ENCODE measurements at places on chromosomes 13 and 19. TPM values are rescaled to one million over a fixed set of nuclear protein-coding genes. Genes with fewer than 3 reads are reported as not detected.
A peak's percentile ranks its signal among the peaks of the same experiment; 100 is the strongest.

Gene PRRG2
- total RNA-seq = 9.5 TPM

Gene SLC44A2
- total RNA-seq = 13.1 TPM

Gene ELSPBP1
- not detected for total RNA-seq

Gene YJU2
- total RNA-seq = 42.0 TPM

Gene RASIP1
- total RNA-seq = not detected

Gene B9D2
- total RNA-seq = 35.0 TPM

Gene CNN1
- not detected for total RNA-seq

Gene FLT1
- total RNA-seq = not detected

Gene FAM83E
- not detected for total RNA-seq

Gene RNASEH2B
- 153 TPM for total RNA-seq

Gene RPS19
- 5,241 TPM for total RNA-seq

Gene CCNA1
- total RNA-seq = 8.1 TPM

Gene TNFSF13B
- total RNA-seq = 9.5 TPM

Gene SIGLEC14
- not detected for total RNA-seq

- no peak for DNase-seq
Observed at GRCh38 chr19:11931513-11931912, 6.6 kb downstream of the ZNF700 start.

GRCh38 chr19:3690551-3691371, 9.5 kb downstream of the PIP5K1C start:
- DNase-seq = no peak

DNA sequence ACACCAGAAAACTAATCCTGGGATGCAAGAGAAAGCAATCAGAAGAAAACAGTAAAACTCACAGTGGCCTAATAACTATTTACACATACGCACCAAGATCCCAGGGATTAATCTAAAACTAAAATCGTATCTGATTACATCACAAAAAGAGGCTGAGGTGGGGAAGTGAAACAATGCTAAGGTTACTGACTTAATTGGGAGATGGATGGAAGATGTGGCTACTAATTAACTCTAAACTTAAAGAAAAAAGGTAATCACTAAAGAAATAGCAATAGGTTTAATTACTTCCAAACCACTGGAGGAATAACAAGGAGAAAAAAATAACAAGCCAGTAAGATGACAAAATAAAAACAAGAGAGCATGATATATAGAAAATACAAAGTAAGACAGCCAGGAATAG, 50.4 kb downstream of the NUFIP1 start:
- DNase-seq = no peak

DNA sequence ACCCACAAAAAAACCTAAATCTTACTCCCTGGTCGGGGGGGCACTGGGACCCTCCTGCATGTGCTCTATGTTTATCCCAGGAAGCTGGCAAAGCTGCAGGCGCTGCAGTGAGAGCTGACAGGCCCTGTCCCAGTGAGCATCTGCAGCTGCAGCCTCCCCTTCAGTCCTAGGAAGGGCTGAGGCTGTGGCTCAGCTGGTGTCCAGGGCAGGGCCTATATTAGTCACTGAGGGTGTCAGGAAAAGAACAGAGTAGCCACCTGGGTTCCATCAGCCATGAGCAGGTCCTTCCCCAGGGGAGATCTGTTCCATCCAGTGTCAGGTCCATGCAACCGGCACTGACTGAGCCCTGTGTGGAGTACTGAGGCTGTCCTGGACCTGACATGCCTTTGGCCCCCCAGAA, 120.5 kb downstream of the TNFRSF19 start:
- no peak for DNase-seq

- DNase-seq = no peak
Observed at GRCh38 chr13:41327994-41328790, 17.1 kb downstream of the NAA16 start.

- no peak for DNase-seq
Observed at GRCh38 chr13:36965767-36966166, 33.4 kb downstream of the ALG5 start.

GRCh38 chr13:105612541-105612940, 922.9 kb downstream of the EFNB2 start:
- DNase-seq = no peak

DNA sequence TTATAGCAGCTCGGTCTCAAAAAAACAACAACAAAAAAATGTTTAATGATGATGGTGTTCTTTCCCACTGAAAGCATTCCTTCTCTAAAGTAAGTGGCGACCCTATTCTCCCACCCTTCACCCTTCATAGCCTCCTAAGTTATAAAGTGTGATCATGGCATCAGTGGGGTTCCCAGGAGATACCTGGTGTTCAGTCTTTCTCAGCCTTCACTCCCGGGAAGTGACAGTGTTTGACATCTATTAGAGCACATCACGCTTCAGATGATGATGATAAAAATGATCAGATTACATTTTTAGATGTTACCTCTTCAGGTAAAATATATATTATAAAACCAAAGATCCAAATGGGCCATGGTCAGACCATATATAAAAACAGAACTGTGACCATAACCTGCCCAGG, 51.0 kb downstream of the TGDS start:
- no peak for DNase-seq

GRCh38 chr13:91078093-91078679, 269.3 kb upstream of the MIR17HG start:
- peak; percentile 7 for DNase-seq

GRCh38 chr13:27982361-27982760, 6.1 kb downstream of the URAD start:
- DNase-seq = no peak

DNA sequence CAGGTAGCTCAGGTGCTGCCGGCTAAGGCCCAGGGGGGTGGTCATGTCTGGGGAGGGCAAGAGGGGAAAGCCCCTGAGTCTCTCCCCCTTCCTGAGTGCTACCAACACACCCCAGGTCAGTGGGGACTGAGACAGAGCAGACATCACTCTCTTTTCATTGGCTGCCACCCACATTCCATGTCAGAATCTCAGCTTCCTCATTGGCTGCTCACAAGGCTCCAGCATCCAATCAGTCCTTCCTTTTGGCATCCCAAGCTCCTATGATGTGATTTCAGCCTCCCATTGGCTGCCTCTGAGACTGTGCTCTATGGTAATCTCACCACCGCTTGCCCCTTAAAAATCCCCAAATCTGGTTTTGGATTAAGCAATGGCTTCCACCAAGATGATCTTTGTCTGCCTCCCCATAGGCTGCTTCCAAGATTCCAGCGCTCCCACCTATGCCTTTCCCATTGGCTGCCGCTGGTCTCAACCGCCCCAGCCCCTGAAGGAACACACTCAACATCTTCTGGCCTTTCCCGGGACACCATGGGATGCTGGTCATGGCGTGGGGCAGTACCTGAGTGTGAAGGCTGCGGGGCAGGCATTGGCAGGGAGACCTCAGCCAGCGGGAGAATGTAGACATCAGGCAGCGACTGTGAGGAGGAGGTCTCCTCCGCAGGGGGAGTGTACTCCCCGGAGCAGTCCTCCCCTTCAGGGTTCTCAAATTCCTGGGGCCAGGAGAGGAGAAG, 2.0 kb downstream of the LMTK3 start:
- DNase-seq = no peak

DNA sequence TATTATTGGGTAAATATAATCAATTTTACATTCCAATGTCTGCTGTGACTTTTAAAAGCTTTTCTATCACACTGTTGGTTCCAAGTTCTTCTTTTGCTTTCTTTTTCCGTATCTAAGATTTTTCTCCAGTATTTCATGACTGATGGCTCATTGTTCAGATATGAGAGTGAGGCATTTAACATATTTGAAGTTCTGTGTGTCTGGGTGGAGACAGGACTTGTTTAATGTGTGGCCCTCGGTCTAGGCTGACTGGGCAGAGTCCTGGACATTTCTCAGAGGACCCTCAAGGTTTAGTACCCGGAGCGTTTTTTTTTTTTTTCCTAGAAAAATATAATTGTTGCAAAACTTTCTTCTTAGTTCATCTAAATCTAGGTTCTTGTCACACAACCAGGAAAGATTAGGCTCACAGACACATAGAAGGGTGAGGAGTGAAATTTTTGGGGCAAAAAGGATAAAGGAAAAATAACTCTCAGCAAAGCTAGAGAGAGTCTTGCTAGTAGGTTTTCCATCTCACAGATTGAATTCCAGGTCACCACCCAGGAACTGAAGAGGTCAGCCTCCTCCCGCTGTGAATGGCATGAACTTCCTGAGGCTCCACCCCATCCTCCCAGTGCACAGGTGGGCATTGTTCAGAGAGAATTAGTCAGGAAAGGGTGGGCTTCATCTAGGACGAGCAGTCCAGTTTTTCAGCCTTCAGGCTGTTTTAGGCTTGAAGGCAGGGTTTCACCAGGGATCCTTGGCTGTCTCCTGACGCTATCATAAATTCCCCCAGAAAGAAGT, 1002.4 kb upstream of the PCDH9 start:
- no peak for DNase-seq

DNA sequence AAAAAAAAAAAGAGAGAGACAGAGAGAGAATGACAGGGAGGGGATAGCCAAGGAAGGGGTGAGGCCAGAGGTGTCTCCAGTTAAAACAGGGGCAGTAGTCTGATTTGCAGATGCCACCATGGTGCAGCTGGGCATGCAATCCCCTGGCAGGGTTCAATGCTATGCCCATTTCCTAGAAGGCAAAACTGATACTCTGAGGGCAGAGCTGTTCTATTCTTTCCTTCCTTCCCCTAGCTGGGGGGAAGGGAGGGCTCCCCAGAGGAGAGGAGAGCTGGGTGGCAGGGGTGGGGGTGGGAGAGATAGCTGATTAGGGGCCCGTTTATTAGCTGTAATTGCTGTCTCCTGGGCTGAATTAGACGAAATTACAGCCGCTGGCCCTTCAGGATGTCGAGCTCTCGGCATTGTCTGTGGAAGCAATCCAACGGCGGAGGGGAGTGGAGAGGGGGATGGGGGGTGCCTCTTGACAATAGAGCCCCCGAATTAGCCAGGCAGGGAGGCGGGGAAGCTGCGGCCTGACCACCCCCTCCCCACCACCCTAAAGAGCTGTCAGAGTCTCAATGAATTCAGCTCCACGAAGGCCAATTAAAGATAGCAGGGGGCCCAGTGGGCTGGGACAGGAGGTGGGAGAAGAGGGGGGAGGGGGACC, 14.4 kb upstream of the DPP9 start:
- DNase-seq = no peak

DNA sequence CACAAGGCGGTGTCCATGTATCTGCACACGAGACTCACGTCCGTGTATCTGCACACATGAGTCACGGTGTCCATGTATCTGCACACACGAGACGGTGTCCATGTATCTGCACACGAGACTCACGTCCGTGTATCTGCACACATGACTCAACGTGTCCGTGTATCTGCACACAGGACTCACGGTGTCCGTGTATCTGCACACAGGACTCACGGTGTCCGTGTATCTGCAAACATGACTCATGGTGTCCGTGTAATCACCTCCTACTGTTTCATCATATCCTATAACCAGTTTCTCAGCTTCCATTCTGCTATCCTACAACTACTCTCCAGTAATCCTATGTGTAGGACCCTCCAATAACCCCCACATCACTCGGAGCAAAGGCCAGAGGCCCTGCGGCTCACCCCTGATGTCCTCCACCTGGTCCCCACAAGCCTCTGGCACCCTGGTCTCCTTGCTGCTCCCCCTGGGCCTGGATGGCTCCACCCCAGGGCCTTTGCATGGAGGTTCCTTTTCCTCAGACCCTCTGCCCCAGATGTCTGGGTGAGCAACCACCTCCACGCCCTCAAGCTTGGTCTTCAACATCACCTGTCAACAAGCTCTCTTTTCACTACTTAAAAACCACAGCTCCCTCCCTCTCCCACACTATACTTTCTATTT, 2.5 kb upstream of the TMEM255B start:
- DNase-seq = no peak

GRCh38 chr19:15101479-15102082, 5.6 kb upstream of the SYDE1 start:
- DNase-seq = peak; percentile 23

DNA sequence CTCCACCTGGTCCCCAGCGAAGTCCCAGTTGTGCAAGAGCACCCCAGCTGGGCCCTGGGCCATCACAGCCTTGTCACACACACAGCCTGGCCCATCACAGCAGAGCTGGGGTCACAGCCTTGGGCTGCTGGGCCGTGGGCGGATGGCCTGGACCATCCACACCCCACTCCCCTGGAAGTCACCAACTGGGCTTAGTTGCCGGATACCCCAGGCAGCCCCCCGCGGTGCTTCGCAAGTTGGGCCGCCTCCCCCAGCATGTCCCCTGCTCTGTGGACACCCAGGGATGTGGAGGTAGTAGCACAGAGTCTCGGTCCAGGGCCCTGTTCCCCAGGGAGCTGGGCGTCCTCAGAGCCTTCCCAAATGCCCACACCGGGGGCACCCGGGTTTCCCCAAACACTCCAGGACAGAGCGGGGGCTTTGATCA, 4.5 kb upstream of the ZNF554 start:
- DNase-seq = no peak

- DNase-seq = no peak
Observed at GRCh38 chr19:2042485-2043250, 8.4 kb downstream of the MKNK2 start.

- DNase-seq = no peak
Observed at GRCh38 chr19:18765224-18765623, 25.9 kb downstream of the COMP start.

GRCh38 chr19:34824686-34825085, 51.7 kb upstream of the ZNF599 start:
- DNase-seq = no peak

GRCh38 chr13:94494026-94494425, 14.5 kb upstream of the DCT start:
- DNase-seq = no peak

- peak; percentile 84 for DNase-seq
Observed at GRCh38 chr19:52922841-52923777, at the start of gene ZNF888. Gene ZNF888 (minus strand): TSS chr19:52923428. CDS start chr19:52917873, 5,555 bp downstream.

GRCh38 chr19:14349426-14349825, 31.8 kb upstream of the ADGRE5 start:
- no peak for DNase-seq

- no peak for DNase-seq
Observed at GRCh38 chr19:29085630-29086029, 127.3 kb downstream of the UQCRFS1 start.
